Calu3 (cell line): ENCODE measurements at places on chromosomes 4 and X. TPM values are rescaled to one million over a fixed set of nuclear protein-coding genes. Genes with fewer than 3 reads are reported as not detected.
A peak's percentile ranks its signal among the peaks of the same experiment; 100 is the strongest.

Gene MAGED1
- total RNA-seq, result 107 and 109 TPM in 2 replicates

Gene C1QTNF7
- total RNA-seq, result not detected in 2 replicates

Gene XPNPEP2
- not detected in 2 replicates for total RNA-seq

Gene MAGEA11
- total RNA-seq, result not detected in 2 replicates

Gene CITED1
- 0.78 TPM in 1 of 2 replicates, not detected in the other for total RNA-seq

Gene ARHGAP4
- 2.6 and 3.8 TPM in 2 replicates for total RNA-seq

GRCh38 chr4:145130130-145130529 is 32.0 kb downstream of the ABCE1 start:
- no peak for DNase-seq

DNA sequence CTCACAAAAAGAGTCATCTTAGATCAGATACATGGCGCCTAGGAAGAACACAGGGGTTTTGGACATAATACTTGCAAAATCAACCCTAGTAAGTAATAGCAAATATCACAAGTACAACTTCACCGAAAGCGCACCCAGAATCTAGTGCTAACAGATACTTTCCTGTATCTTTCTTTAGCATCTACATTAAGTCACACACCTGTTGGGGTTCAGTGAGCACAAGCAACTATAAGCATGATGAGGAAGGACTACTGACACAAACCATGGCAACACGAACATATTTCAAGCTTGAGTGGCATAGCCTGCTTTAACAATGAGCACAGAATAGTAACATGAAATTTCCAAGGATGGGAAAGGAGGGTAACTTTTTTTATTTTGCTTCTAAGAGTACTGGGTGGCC is 116.1 kb downstream of the GPC3 start:
- no peak for DNase-seq

DNA sequence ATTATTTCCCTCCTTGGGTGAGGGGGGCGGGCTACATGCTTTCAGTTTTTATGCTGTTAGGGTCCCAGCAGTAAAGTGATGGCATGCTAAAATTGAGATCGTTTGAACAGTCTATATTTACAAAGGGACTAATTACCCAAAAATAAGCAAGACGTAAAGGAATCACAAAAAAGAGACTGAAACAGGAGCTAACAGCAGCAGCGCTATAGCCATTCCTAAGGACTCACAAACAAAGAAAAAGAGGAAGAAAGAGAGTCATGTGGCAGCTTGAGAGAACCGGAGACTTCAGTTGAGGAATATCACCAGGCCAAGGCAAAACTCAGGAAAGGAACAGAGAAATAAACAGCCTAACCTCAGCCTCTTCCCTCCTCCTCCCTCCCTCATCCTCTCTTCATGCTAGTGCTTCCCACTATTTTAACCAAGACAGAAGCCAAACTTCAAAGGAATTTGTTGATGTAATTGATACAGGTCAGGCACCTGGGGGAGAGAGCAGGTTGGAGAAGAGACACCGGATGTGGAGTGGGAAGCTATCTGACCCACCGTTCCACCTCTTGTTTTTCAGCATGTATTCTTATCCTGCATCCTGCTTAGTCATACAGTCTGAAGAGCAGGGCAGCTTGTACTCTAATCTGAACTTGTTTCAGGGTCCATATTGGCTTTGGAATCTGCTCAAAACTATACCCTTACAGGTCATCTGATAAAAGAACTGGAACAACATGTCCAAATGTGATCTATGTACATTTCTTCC is 383.7 kb downstream of the NAF1 start:
- no peak for DNase-seq

DNA sequence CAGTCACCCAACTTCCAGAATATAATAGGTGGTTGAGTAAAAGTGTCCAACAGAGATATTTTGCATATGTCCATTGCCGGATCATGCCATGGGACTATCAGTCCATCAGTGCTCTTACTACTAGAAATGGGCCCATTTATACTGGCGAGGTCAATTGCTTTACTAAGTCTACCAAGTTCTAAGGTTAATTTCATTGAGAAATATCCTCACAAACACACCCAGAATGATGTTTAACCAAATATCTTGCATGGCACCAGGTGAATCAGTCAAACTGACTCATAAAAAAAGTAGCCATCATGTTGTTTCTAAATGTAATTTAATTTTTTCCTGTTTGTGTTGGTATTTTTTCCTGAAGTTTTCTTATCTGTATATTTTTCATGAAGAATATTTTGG is 1217.0 kb downstream of the RAPGEF2 start:
- DNase-seq, result no peak

DNA sequence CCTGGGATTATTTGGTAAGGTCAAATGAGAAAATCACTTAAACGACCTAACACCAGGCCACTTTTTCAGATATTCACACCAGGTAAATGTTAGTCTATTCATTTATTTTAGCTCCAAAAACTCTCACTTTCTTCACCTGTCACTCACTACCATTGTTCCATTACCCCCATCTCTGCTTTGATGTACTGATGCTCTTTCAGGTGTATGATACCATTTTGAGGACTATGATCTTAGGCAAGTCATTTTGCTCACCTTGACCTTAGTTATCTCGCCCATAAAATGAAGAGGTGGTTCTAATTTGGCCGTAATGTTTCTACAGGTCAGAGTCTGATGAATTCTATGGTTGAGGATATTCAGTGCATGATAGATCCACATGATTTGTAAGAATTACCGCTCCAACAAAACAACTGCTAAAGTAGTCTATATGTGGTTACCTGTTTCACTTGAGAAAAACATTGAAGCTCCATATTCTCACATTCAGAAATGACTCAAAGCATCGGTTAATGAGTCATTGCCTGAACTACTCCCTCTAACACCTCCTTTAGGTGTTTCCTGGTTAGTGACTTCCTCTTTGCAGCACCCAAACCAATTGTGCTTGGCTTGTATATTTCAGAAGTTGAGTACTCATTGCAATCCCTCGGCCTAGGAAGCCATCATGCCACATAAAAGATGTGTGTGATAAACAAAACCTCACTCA is 4.5 kb downstream of the DTHD1 start:
- no peak for DNase-seq

GRCh38 chr4:128979934-128980333 is 113.4 kb downstream of the SCLT1 start:
- no peak for DNase-seq

DNA sequence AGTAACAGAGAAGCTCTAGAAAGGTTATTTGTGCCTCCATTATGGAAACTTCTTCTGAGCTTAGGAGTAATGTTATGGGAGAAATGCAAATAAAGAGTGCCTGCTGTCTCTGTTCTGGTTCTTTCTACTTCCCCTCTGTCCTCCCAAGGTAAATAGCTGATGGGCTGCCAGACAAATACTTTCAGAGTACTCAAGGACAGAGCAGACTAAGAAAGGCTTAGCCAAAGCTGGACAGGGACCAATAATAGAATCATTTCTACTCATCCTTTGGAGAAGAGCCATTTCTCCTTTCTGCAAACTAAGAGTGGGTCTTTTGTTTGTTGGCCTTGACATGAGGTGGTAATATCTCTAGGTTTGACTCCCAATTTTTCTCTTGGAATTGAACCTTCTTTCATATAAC is 136.1 kb downstream of the MID1IP1 start:
- no peak for DNase-seq

DNA sequence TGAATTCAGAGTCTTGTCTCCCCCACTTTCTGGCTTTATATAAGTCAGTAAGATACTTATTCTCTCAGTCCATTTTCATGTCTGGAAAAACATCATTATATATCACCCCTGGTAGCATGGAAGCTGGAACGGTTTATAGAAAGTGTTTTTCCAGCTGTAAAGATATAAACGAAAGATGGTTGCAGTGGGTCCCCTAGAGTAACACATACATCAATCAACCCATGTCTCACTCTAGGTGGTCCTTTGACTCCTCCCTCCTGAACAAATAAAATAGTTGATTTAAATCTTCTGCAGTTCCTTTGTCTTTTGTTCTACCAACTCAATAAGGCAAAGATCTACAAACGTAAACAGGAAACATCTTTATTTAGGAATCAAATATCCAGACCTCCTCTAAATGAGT is 1306.1 kb upstream of the TENM3 start:
- no peak for DNase-seq

DNA sequence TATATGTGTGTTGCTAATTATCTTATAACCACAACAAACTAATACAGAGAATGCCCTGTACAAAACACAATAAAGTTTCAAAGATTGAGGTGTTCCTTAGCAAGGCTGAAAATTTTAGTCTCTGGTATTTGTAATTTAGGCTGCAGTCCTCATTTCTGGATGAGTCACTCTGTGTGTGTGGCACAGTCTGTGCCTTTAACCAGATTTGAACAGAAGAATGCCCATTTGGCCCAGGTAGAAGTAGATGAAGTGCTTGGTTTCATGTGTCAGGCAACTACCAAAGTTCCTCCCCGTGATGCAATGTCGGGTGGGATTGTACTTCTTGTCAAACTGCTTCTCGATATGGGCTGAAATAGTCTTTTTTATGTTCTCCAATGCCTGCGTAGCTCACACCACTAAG is 91.6 kb upstream of the H2AZ1 start:
- peak; percentile 28 for DNase-seq

- no peak for DNase-seq
Observed at GRCh38 chr4:2799971-2800690, 7.2 kb downstream of the SH3BP2 start.

DNA sequence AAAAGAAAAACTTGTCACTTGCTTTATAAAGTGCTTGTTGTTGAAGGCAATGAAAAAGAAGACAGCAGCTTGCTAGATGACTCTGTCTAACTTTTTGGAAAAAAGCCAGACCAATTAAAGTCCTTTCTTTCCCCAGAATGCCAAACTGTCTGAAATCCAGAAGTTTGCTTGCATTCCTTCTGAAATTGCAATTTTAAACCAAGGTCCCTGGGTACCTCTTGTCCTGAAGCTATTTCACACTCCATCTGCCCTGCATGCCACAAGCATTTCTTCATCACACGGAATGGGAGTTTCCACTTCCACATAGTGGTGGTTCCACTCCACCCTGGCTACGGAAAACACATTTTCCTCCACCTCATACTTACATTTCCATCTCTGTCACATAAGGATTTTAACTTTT is 101.0 kb downstream of the PAPSS1 start:
- DNase-seq, result no peak

DNA sequence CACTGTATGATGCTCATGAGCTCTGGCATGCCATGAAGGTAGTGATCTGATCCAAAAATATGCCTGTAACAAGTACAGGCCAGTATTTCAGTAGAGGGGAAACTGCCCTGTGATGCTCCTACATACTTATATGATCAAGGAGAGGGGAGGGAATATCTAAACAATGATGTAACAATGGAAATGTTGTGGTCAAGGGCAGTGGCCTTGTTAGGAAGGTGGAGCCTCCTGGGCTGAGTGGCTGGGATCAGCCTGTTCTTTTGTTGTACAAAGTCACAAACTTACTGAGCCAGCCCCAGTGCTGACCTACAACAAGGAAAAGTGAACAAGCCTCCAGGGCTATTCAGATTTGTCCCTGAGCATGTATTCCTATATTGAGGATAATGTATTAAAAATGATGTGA is 70.3 kb downstream of the ANXA10 start:
- DNase-seq, result no peak

DNA sequence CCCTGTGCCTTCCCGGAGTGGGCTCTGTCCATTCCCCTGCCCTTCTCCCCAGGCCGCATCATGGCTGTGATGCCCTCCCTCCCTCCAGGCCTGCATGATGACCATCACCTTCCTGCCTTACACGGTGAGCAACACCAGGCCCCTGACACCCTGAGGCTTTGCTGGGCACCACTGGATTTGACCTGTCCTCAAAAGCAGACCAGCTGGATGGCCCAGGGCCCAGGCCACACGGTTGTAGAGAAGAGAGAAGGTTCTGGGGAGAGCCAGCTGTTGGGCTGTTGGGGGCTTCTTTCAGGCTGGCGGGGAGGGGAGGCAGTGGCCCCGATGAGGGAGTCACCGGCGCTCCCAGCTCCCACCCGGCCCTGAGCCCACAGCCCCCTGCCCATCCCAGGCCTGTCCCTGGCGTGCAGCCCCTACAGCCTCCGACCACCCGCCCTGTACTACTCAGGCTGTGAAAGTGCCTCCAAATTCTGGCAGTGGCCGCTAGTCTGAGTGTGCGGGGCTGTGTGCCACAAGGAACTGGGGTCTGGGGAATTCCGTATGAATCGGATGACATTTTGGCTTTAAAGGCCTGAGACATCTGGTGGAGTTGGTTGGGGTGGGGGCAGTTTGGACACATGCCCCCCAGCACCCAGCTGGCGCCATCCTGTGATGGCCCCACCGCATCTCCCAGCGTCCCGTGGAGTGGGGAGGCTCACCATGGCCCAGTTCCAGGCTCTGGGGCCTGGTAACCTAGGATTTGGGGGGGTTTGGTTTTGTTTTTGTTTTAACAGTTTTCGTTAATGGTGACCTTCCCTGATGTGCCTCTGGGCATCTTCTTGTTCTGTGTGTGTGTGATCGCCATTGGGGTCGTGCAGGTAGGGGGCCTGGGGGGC is 19.6 kb downstream of the TMEM175 start:
- no peak for DNase-seq

DNA sequence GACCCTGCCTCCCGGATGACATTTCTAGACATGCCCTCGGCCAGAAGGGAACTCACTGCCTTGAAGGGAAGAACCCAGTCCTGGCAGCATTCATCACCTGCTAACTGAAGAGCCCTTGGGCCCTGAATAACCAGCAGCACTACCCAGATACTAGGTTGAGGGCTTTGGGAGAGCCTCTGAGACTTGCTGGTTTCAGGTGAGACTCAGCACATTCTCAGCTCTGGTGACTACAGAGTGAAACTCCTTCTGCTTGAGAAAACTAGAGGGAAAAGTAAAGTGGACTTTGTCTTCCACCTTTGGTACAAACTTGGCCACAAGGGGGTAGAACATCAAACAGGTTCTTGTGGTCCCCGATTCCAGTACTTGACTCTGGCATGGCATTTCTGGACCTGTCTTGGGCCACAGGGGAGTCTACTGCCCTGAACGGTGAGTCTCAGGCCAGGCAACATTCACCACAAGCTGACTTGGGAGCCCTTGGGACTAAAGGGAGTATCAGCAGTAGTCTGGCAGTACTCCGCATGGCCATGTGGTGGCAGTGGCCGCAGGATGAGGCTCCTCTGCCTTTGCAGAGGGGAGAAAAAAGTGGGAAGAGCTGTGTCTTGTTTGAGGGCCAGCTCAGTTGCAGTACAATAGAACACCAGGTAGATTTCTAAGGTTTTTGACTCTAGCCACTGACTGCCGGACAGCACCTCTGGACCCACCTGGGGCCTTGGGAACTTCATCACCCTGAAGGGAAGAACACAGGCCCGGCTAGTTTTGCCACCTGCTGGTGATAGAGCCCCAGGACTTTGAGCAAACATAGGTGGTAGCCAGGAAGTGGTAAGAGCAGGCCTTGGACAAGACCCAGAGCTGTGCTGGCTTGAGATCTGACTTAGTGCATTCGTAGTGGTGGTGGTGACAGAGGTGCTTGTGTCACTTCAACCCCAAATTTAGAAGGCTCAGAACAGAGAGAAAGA is 414.8 kb downstream of the OPHN1 start:
- peak; percentile 30 for DNase-seq

- DNase-seq, result no peak
Observed at GRCh38 chrX:3788494-3789233, 75.2 kb upstream of the PRKX start.

DNA sequence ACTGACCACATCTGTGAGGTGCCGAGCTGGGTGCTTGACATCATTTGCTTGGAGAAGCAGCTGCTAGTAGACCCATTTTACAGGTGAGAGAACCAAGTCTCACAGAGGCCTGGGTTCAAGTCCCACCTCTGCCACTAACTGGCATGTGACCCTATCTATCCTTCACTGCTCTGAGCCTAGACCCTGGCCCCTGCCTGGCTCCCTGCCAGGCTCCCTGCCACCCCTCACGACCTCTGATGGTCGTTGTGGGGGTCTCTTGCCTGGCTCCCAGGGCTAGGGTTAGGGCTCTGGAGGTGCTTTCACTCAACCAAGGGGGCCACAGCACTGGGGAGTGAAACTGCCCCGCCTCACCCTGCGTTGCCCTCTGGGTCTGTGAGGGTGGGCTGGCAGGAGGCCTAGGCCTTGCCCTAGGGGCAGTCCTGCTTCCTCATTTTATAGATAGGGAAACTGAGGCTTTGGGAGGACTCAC is 7.2 kb upstream of the ADD1 start:
- no peak for DNase-seq
